ENCODE measurements at places on chromosomes 11 and 22. TPM values are rescaled to one million over a fixed set of nuclear protein-coding genes. Genes with fewer than 3 reads are reported as not detected.

Gene MIAT
- 0.53 TPM for total RNA-seq

Gene MIOX
- not detected for total RNA-seq

Gene ACTN3
- not detected for total RNA-seq

Gene TNNI2
- total RNA-seq: not detected

Gene ILK
- total RNA-seq: 222 TPM

Gene BBS1
- total RNA-seq: 15.8 TPM

Gene PATL1
- 24.8 TPM for total RNA-seq

Gene MGAT3
- 3.4 TPM for total RNA-seq

Gene KRTAP5-8
- total RNA-seq: not detected

Gene CCDC116
- total RNA-seq: not detected

Gene RFPL3
- total RNA-seq: not detected

Gene GLYATL1B
- total RNA-seq: not detected
